ENCODE measurements at places on chromosomes 16 and 17. TPM values are rescaled to one million over a fixed set of nuclear protein-coding genes. Genes with fewer than 3 reads are reported as not detected.

GRCh38 chr16:85541980-85542900 is 70.9 kb upstream of the GSE1 start:
- H3K4me3 ChIP-seq, result no peak overlapping the region
- no peak for DNase-seq

GRCh38 chr16:17470908-17471718 is at the start of gene XYLT1:
Gene XYLT1, minus strand, starts transcription at chr16:17470960. Its CDS starts 164 bp downstream, at chr16:17470796.
- no peaks in the 10 kb centered on the region for H3K36me3 ChIP-seq
- no peak for DNase-seq
- peaks cover 8% of the 10 kb centered on the region for H3K27me3 ChIP-seq

DNA sequence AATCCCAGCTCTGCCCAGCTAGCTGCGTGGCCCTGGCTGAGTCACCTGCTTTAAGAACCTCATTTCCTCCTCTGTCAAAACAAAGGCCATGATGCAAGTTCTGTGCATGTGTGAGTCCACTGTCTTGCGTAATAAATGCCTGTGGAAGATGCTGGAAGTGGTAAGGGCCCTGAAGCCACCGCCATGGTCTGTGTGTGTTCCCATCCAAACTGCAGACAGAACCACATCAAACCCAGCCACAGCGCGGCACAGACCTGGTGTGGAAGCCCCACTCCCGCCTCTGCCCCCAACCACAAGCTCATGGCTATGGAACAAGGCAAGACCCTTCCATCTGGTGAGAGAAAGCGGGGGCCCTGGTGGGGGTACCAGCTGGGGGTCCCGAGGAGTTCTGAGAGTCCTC is 26.0 kb downstream of the NECAB2 start:
- no peaks in the 10 kb centered on the region for H3K4me1 ChIP-seq
- H3K36me3 ChIP-seq, result no peaks in the 10 kb centered on the region
- H3K27me3 ChIP-seq, result peaks cover 12% of the 10 kb centered on the region

GRCh38 chr17:66614469-66614868 is 220.4 kb upstream of the CACNG5 start:
- no peak for DNase-seq
- no peak overlapping the region for H3K27ac ChIP-seq
- no peaks in the 10 kb centered on the region for H3K36me3 ChIP-seq
- no peaks in the 10 kb centered on the region for H3K4me1 ChIP-seq
- H3K27me3 ChIP-seq, result no peaks in the 10 kb centered on the region

Gene DOC2A
- polyA plus RNA-seq, result 5.1 TPM

DNA sequence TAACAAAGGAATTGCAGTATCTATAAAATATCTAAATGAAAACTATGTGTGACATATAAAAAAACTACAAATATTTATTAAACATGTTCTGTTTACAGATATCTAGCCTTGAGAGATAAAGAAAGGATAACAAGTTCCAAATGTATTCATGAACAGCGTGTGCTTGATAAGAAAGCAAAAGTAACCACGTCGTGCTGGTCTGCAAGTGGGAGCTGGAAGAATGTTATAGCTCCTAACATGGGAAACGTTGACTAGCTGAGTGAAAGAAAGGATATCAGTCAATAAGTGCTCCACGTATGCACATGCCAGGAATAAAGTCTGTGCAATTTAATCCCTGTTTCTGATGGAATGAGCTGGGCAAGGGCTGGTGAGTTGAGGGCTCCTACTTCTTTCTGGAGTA is 71.2 kb upstream of the CDYL2 start:
- no peak overlapping the region for H3K27ac ChIP-seq
- H3K4me1 ChIP-seq, result no peaks in the 10 kb centered on the region
- DNase-seq, result no peak
- no peaks in the 10 kb centered on the region for H3K27me3 ChIP-seq
- no peak overlapping the region for H3K4me3 ChIP-seq

Gene CYTH1
- 39.6 TPM for polyA plus RNA-seq

Gene KRTAP3-1
- not detected for polyA plus RNA-seq

Gene CCL17
- polyA plus RNA-seq, result not detected

Gene HEATR9
- not detected for polyA plus RNA-seq

Gene ALDOC
- 19.2 TPM for polyA plus RNA-seq

DNA sequence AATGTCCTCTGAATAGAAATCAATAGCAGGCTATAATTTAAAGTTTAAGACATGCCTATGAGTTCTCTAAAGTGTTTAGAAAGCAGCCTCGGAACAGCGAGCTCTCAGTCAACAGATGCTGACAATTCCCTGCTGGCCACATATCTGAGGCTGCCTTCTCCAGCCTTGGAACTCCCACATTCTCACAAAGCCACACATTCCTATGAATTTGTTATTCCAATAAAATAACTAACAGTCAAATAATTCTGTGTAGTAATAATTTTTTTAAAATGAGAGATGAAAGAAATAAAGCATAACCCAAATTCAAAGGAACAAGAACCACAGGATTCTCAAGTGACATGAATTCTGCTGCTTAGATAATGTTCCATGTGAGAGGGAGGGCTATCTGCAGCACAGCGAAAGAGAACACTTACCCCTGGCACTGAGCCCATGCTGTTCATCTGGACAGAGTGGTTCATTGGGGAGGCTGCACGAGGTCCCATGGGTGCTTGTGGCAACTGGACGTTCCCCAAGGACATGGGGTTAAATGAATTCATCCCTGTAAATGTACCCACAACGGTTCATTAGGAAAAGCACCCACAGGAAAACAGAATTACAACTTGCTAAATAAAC is 56.9 kb upstream of the TRAP1 start:
- no peaks in the 10 kb centered on the region for H3K36me3 ChIP-seq
- no peaks in the 10 kb centered on the region for H3K27me3 ChIP-seq
- no peak overlapping the region for H3K27ac ChIP-seq
- DNase-seq, result no peak
- H3K4me3 ChIP-seq, result no peak overlapping the region
- H3K4me1 ChIP-seq, result peaks cover 12% of the 10 kb centered on the region

Gene ZNF624
- 8.8 TPM for polyA plus RNA-seq

- no peak overlapping the region for H3K4me3 ChIP-seq
- no peaks in the 10 kb centered on the region for H3K27me3 ChIP-seq
- H3K36me3 ChIP-seq, result no peaks in the 10 kb centered on the region
Observed at GRCh38 chr17:61338874-61339478, 60.7 kb upstream of the TBX2 start.

DNA sequence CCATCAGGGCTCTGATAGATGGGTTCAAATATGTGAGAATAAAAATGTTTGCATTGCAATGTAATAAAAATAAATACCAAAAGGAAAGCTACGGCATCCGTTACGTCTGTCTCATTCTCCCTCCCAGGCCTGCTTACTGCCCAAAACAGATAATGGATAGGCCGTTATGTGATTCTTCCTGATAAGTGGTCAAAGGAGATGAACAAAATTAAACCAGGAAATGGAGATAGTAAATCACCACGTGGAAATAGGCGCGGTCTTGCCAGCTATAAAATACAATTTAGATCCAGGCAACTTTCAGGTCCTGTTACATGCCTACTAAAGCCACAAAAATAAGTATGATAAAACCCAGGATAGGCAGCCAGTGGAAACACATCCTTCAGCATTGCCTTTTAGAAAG is 49.5 kb upstream of the CCL1 start:
- no peak overlapping the region for H3K4me3 ChIP-seq
- no peak for DNase-seq
- H3K4me1 ChIP-seq, result no peaks in the 10 kb centered on the region
- H3K27me3 ChIP-seq, result peaks cover 9% of the 10 kb centered on the region
- H3K27ac ChIP-seq, result no peak overlapping the region
- H3K36me3 ChIP-seq, result no peaks in the 10 kb centered on the region

GRCh38 chr17:9587969-9588656 is 11.7 kb downstream of the CFAP52 start:
- DNase-seq, result no peak
- no peaks in the 10 kb centered on the region for H3K36me3 ChIP-seq
- no peak overlapping the region for H3K27ac ChIP-seq
- no peaks in the 10 kb centered on the region for H3K4me1 ChIP-seq
- no peak overlapping the region for H3K4me3 ChIP-seq
- no peaks in the 10 kb centered on the region for H3K27me3 ChIP-seq

Gene ITGAL
- polyA plus RNA-seq, result 6.0 TPM

- no peak for DNase-seq
- H3K27ac ChIP-seq, result no peak overlapping the region
- no peaks in the 10 kb centered on the region for H3K36me3 ChIP-seq
- peaks cover 5% of the 10 kb centered on the region for H3K27me3 ChIP-seq
- H3K4me1 ChIP-seq, result peaks cover 7% of the 10 kb centered on the region
Observed at GRCh38 chr17:73878923-73879322, 234.7 kb upstream of the SDK2 start.

DNA sequence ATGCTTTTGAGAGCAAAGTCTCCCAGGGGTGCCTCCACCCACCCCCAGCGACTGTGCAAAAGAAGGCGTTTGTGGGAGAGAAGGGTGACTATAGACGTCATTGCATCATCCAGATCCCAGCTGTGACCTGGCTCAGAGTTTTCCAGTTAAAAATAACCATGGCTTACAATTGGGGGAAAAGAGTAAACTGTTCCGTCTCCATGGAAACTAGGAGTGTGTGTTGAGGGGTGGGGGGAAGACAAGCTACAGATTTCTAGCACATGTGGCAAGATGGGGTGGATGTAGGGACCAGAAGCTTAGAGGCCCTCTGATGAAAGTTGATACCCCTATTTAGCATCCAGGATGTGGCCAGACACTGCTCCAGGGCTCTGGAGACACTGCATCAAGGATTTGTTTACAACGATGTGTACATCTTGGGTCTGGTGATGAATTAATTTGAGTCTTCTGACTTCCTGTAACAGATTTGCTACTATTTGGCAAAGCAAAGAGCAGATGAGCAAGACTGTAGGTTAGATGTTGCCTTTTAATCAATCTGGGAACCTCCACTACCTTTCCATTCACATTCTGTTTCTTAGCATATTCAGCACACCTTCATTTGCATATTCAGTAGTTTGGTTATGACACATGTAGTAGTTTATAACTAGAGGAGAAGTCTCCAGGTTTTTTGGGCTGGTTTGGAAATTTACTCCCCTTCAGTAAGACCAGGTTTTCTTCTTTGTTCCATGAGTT is 6.2 kb upstream of the DUSP14 start:
- no peaks in the 10 kb centered on the region for H3K27me3 ChIP-seq
- no peak overlapping the region for H3K4me3 ChIP-seq
- no peak overlapping the region for H3K27ac ChIP-seq
- H3K4me1 ChIP-seq, result peaks cover 8% of the 10 kb centered on the region
- DNase-seq, result peak; percentile 46

- H3K27ac ChIP-seq, result no peak overlapping the region
- no peaks in the 10 kb centered on the region for H3K4me1 ChIP-seq
- H3K27me3 ChIP-seq, result no peaks in the 10 kb centered on the region
- no peak overlapping the region for H3K4me3 ChIP-seq
- DNase-seq, result no peak
Observed at GRCh38 chr17:71500761-71501555, 619.9 kb upstream of the SOX9 start.

- H3K27ac ChIP-seq, result no peak overlapping the region
- peak; percentile 63 for DNase-seq
Observed at GRCh38 chr17:56786989-56787482, 46.7 kb downstream of the C17orf67 start.

Gene ABCA8
- 106 TPM for polyA plus RNA-seq

All from left lung (tissue), 14 donors.